ENCODE measurements at places on chromosomes 11 and 22.

DNA sequence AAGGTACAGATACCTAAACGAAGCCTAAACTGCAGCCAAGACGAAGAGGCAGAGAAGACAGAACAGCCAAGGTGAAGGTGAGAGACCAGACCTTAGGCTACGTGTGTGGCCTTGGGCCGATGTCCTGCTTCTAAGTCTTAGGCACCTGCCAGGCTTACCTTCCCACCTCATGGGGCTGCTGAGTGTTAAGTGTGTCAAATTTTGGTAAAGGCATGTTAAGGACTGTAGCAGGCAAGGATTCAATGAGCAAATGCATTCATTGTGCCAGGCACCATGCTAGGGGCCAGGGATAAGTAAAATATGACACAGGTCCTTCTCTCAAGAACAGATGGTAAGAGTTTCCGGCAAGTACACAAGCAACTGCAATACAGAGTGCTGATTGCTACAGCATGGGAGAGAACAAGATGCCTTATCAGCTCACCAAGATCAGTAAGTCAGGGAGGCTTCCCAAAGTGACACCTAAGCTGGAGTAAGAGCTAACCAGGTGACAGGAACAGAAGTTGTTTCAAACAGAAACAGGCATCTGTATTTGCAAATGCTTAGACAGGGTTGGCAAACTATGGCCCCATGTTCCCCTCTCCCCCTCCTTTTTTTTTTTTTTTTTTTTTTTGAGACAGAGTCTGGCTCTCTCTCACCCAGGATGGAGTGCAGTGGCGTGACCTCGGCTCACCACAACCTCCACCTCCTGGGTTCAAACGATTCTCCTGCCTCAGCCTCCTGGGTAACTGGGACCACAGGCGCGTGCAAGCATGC lies 46.7 kb downstream of the CLTCL1 start:
- no peak for DNase-seq

GRCh38 chr22:32950366-32950765 lies 107.8 kb downstream of the SYN3 start:
- no peak for DNase-seq

GRCh38 chr11:61098778-61099177 lies 3.5 kb upstream of the CD5 start:
- no peak for DNase-seq

DNA sequence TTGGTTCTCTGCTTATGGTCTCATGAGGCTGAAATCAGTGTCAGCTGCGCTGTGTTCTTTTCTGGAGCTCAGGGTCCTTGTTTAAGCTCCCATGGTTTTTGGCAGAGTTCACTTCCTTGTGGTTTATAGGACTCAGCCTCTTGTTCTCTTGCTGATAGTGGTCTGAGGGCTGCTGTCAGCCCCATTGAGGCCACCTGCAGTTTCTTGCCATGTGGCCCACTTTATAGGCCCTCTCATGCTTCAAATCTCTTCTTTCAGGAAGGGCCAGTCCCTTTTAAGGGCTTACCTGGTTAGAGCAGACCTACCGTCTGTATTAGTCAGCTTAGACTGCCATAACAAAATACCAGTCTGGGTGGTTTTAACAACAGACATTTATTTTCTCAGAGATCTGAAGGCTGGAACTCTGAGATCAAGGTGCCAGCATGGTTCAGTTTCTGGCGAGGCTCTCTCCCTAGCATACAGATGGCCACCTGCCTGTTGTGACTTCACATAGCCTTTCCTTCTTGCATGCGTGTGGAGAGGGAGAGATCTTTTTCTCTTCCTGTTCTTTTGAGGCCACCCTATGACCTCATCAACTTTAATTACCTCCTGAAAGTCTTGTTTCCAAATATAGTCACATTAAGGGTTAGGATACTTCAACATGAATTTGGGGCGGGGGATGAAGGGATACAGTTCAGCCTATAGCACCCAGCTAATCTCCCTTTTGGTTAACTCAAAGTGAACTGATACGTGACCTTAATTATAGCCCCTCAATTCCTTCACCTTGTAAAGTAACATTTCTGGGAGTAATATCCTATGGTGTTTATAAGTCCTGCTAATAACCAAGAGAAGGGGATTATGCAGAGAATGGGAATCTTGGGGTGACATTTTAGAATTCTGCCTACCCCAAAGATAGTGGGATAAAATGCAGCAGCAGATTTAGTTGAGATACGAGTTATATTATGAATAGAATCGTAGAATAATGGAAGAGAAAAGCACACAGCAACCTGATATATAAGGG lies 131.8 kb downstream of the UVRAG start:
- no peak for DNase-seq

GRCh38 chr11:62022211-62022610 lies 54.8 kb upstream of the FTH1 start:
- no peak for DNase-seq

DNA sequence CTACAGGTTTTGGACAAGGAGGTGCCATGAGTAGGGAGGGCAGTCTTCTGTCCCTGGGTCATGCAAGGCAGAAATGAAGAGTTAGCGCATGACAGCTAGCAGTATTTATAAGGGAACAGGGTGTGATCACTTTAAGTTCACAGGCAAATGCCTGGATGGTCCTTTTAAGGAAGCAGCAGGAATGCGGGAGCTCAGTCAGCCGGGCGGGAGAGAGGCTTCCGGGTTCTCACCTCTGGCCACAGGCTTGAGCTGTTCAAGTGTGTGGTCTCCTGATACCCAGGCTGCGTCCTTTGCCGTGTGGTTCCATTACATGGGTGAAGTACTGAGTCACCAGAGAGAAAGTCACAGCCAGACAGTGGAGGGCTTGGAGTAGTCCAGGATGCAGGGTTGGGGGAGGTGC lies 105.4 kb downstream of the BCR start:
- no peak for DNase-seq

GRCh38 chr11:44494785-44495184 lies 70.7 kb upstream of the CD82 start:
- no peak for DNase-seq

DNA sequence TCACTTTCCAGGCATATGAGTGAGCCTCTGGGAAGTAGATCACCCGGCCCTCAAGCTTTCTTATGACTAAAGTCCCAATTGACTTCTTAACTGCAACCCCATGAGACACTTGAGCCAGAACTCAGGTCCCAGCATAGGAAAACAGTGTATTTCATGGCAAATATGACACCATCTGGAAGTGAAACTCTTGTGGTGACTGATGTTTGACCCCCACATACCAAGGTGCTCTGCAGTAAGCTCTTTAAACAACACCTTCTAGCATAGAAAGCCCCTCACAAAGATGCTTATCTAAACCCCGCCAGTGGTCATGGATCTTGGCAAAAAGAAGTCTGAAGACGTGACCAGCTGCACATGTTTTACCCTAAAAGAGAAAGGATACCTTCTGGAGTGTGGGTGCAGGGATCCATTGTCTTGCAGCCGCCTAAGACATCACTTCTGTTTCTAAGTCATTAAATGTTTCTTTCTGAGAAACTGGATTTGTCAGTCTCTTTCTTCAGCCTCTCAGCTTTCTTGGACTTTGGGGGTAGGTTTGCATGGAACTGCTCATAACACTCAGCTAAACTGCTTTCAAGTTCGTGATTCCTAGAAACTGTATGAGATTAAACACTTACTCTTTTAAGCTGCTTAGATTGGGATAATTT lies 7.4 kb upstream of the PELI3 start:
- peak; percentile 41 for DNase-seq

DNA sequence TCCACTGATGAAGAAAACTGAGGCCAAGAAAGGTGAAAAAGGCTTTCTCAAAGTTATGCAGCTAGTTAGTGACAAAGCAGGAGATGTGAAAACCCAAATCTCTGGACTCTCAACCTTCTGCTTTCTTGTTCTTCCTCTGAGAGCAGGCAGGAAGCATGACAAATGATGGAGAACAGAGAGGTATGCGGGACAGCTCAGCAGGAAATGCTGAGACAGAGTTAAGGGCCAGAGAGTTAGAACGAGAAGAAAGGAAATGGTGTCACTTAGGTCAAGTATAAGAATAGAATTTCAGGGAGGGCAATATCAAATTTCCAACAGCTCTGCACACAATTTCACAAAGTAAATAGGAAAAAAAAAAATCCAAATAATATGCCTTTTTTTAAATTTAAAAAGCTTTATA lies 67.6 kb upstream of the ARHGAP42 start:
- no peak for DNase-seq

GRCh38 chr11:116631201-116631600 lies 141.6 kb downstream of the BUD13 start:
- no peak for DNase-seq

- peak; percentile 86 for DNase-seq
Observed at GRCh38 chr22:24429411-24430365, 2.3 kb downstream of the ADORA2A start.

- no peak for DNase-seq
Observed at GRCh38 chr11:16013649-16014275, 342.6 kb downstream of the SOX6 start.

DNA sequence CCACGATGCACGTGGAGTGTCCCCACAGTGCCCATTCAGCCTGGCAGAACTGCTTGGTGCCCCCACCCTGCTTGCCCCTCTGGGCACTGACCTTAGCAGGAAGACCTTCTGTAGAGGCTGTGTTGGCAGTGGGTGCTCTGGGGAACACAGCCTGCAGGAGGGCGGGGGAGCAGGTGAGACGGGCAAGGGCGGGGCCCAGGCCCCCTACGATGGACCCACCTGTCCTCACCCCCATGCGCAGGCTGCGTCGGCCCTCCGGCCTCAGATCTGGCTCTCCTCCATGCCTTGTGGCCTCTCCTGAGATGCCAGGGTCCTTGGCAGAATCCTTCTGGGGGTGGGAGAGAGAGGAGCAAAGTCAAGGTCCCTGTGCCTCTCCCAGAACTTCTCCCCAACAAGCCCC lies 10.9 kb downstream of the CDC42BPG start:
- DNase-seq = no peak

GRCh38 chr22:36927671-36928070 lies 14.2 kb downstream of the CSF2RB start:
- DNase-seq = no peak

GRCh38 chr22:19150482-19151328 lies 613 bp upstream of the GSC2 start:
- no peak for DNase-seq

DNA sequence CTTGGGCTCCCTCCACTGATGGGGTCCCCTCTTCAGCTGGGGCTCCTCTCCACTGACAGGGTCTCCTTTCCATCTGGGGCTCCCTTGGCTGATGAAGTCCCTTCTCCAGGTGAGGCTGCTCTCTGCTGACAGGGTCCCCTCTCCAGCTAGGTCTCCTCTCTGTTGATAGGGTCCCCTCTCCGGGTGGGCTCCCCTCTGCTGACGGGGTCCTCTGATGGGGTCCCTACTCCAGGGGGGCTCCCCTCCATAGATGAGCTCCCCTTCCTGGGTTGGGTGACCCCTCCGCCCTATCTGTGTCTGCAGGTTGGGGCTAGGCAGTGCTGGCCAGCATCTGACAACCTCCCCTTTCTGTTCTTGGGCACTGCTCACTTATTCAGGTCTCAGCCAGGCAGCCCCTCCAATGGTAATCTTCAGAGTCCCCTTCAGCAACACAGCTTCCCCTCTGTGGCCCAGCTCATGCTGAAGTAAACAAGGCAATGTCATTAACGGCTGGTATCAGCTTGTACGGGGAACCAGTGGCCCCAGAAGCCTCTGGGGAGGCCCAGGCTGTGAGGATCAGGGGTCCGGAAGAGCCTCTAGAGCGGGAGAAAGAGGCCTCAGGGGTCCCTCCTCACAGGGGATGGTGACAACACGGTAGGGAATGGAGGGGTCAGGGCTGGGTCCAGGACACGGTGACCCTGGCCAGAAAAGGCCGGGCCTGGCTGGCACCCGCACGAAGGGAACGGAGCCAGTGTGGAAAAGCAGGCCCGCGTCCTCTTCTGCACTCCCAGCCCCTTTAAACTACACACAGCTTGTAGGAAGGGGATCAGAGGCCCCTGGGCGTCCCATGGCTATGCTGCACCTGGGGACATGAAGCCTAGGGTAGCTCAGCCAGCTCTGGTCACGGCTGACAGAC lies 9.6 kb upstream of the CD81 start:
- DNase-seq = no peak

DNA sequence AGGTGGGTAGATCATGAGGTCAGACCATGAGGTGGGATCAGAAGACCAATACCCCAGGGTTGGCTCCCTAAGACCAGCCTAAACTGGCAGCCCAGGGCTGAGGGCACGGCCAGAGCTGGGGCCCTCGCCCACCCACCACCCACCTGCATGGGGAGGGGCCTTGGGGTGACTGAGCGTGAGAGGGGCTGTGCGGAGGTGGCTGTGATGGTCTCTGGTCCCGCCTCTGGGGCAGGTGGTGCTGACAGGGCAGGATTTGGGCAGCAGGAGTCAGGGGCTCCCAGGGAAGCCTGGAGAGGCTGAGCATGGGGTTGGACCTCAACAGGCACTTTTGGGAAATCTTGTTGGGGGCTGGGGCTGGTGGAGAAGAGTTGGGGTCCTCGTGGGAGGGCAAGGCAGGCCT lies 39.8 kb upstream of the MUC5AC start:
- DNase-seq = no peak

DNA sequence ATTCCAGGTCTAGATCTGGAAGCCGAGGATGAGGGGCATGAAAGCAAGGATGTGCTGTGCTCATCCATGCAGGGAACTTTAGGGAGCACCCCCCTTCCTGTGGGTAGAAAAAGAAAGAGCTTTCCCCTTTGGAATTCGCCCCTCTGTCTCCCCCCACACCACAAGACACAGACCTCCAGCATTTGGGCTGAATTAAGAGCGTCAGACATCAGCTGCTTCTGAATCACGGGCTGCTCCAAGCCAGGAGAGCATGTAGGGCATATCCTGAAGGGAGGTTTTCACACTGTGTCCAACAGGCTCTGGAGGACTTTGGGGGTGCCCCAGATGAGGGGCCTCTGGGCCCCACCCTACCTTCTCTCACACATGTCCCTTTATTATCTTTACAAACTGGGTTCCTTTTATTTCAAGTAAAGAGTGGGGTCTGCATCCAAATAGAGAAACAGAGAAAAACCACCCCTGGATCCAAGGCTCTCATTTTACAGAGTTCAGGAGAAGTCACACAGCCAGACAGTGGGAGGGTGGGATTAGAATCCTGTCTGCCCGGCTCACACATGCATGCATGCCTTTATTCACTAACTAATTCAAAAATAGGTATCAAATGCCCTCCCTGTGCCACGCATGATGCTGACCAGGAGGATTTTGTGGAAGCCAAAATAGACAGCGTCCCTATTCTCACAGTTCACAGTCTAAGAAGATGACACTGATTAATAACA lies 52.8 kb downstream of the LRRC32 start:
- no peak for DNase-seq

DNA sequence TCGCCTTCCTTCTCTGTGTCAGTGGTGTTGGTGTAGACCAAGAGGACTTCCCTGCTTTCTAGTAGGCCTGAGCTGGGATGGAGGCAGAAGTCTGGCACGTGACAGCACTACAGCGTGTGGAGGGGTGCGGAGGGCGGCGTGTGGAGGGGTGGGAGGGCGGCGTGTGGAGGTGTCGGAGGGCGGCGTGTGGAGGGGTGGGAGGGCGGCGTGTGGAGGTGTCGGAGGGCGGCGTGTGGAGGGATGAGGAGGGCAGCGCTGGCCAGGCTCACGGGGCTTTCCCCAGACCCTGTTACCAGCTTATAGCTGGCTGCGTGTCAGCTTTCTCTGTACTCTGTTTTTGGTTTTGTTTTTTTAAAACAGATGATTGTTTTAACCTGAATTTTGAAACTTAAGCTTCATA lies 45.7 kb upstream of the CTTN start:
- DNase-seq = no peak

GRCh38 chr22:48047722-48048500 lies 1285.5 kb downstream of the TBC1D22A start:
- no peak for DNase-seq

GRCh38 chr11:95503047-95503446 lies 272.0 kb upstream of the SESN3 start:
- DNase-seq = no peak
